ENCODE measurements at places on chromosomes 6 and 20.

DNA sequence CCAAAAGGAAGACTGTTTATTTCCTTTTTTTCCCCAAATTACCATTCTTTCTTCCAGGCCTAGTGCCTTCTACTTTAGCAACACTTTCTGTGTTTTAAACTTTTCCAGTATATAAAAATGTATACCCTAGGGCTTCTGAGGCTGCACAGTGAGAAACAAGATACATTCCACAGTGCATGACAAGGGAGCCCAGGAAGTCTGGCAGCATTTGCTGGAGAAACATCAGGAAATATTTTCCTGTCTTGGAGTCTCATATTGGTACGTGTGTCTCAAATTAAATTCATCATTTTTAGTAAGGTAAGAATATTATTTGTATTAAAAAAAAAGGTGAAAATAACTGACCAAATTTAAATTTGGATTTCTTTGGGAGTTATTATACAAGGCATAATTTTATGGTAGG, 662.6 kb downstream of the RFPL4B start:
- H3K27me3 ChIP-seq, result no peaks in the 10 kb centered on the region
- H3K36me3 ChIP-seq, result no peaks in the 10 kb centered on the region
- H3K27ac ChIP-seq, result no peak overlapping the region
- DNase-seq, result no peak
- H3K4me1 ChIP-seq, result peaks cover 5% of the 10 kb centered on the region

- H3K27me3 ChIP-seq, result no peaks in the 10 kb centered on the region
- no peaks in the 10 kb centered on the region for H3K4me1 ChIP-seq
- H3K4me3 ChIP-seq, result no peak overlapping the region
- no peak overlapping the region for H3K27ac ChIP-seq
Measured at GRCh38 chr20:1300083-1300840, 28.7 kb downstream of the SDCBP2 start.

GRCh38 chr20:42093542-42094440, 475.6 kb upstream of the CHD6 start:
- H3K36me3 ChIP-seq, result no peaks in the 10 kb centered on the region
- H3K27ac ChIP-seq, result no peak overlapping the region
- H3K4me1 ChIP-seq, result no peaks in the 10 kb centered on the region
- no peaks in the 10 kb centered on the region for H3K27me3 ChIP-seq

DNA sequence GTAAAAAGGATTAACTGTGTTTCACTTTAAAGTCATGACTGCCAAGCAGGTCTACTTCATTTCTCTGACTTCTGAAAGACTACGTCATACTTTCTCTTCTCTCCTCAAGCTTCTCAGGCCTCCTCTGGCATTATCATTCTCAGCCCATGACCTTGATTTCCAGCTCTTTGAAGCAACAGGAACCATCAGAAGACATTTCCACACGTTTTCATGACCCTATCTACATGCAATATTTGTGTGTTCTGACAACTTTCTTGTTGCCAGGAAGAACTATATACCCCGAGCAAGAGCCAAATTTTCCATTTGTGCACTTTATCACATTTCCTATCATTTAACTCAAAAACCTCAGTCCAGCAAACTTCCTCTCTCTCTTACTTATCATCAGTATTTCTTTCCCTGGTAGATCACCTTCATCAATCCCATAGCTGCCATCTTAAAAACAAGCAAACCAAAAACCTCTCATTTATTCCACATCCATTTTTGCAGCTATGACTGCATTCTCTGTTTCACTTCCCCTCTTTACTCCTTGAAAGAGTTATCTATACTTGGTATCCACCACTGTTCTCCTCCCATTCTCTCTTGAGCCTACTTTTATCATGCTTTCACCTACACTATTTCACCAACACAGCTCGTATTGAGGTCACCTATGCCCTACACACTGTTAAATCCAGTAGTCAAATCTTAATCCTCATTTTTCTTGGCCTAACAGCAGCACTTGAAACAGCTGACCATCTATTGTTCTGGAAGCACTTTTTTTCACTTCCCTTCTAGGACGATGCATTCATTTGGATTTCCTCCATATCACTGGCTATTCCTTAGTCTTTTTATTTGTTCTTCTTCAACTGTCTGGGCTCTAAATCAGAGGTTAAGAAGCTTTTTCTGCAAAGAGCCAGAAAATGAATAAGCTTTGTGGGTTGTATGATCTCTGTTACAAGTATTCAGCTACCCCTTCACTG, 47.1 kb downstream of the STX7 start:
- no peaks in the 10 kb centered on the region for H3K27me3 ChIP-seq
- no peak for DNase-seq
- no peaks in the 10 kb centered on the region for H3K4me1 ChIP-seq
- no peaks in the 10 kb centered on the region for H3K36me3 ChIP-seq
